ENCODE measurements at places on chromosomes 16 and 17. TPM values are rescaled to one million over a fixed set of nuclear protein-coding genes. Genes with fewer than 3 reads are reported as not detected.

C16orf86 gene
- total RNA-seq = 6.8 TPM

IL17C gene
- not detected for total RNA-seq

ABCA9 gene
- total RNA-seq = 11.7 TPM

AKAP10 gene
- total RNA-seq = 13.6 TPM

OR1A1 gene
- not detected for total RNA-seq

PRKCB gene
- total RNA-seq = not detected

HCRT gene
- total RNA-seq = not detected

IGF2BP1 gene
- total RNA-seq = 10.0 TPM

SPG7 gene
- total RNA-seq = 108 TPM

RPUSD1 gene
- total RNA-seq = 37.1 TPM

CYTH1 gene
- 26.6 TPM for total RNA-seq

KRTAP4-16 gene
- total RNA-seq = not detected

CMTM4 gene
- 10.4 TPM for total RNA-seq

SLC16A13 gene
- total RNA-seq = 1.8 TPM

C16orf92 gene
- not detected for total RNA-seq

C1QTNF8 gene
- total RNA-seq = not detected

TNFRSF17 gene
- not detected for total RNA-seq

APOBR gene
- not detected for total RNA-seq
